ENCODE measurements at places on chromosomes 11 and 22. TPM values are rescaled to one million over a fixed set of nuclear protein-coding genes. Genes with fewer than 3 reads are reported as not detected.

The ROBO4 gene
- total RNA-seq, result not detected

The CCDC116 gene
- 0.22 TPM for total RNA-seq

The SPI1 gene
- 5.4 TPM for total RNA-seq

The POU2AF2 gene
- total RNA-seq, result not detected

The DDX6 gene
- 272 TPM for total RNA-seq

The KIRREL3 gene
- not detected for total RNA-seq

The PDE2A gene
- total RNA-seq, result 9.0 TPM

The OR4D5 gene
- not detected for total RNA-seq

The MUC6 gene
- not detected for total RNA-seq

The GLYATL2 gene
- not detected for total RNA-seq

The THY1 gene
- not detected for total RNA-seq

The FAM180B gene
- total RNA-seq, result not detected

The OR5A1 gene
- not detected for total RNA-seq

The KCNK4 gene
- total RNA-seq, result 0.42 TPM

The ANKK1 gene
- total RNA-seq, result 3.8 TPM

The WNT11 gene
- not detected for total RNA-seq

The PLAAT5 gene
- not detected for total RNA-seq

The TMEM191C gene
- 7.3 TPM for total RNA-seq

The NECTIN1 gene
- 0.71 TPM for total RNA-seq

The FAM227A gene
- 0.35 TPM for total RNA-seq

The OR5P2 gene
- not detected for total RNA-seq

The MEI1 gene
- total RNA-seq, result 42.9 TPM

The CSF2RB gene
- total RNA-seq, result 0.87 TPM

The MS4A15 gene
- not detected for total RNA-seq

The INS gene
- not detected for total RNA-seq

The APOL5 gene
- total RNA-seq, result not detected

The LMO2 gene
- 0.95 TPM for total RNA-seq

The POLR3H gene
- total RNA-seq, result 30.7 TPM

The OR56B4 gene
- not detected for total RNA-seq

The TRIM29 gene
- not detected for total RNA-seq

The CELF1 gene
- total RNA-seq, result 97.2 TPM

The TOMM22 gene
- total RNA-seq, result 64.1 TPM

The MUC15 gene
- total RNA-seq, result not detected

Measured in naive thymus-derived CD4-positive, alpha-beta T cell (primary cell).